Hematopoietic multipotent progenitor cell treated with erythropoietin and hydrocortisone succinate and interleukin-3 and kit ligand, for 6 days (in vitro differentiated cells): ENCODE measurements at places on chromosomes 16 and 17.

- DNase-seq = no peak
Observed at GRCh38 chr17:73371836-73372235, 60.0 kb upstream of the CDC42EP4 start.

DNA sequence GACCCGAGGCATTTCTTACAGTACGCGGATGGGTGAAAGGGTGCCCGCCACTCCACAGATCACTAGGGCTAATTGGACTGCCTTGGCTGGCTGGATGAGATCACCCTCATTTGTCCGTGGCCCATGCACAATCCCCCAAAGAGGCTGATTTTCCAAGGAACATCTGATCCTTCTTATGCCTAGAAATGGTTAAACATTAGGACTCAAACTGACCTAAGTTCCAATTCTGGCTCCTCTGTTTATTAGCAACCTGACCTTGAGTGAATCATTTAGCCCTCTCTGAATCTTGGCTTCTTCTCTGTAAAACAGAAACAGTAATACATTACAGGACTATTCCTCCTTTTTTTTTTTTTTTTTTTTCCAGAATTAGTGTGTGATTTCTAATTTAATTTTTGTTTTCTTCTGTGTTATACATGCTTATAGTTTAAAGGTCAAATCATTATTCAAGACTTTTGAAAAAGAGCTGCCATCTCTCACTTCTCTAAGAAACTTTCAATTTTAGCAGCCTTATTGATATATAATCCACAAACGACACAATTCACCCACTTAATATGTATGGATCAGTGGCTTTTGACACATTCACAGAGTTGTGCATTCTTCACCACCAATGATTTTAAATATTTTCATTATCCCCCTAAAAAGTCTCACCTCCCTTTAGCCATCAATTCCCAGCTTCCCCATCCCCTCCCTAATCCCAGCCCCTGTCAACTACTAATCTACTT, 45.4 kb upstream of the TMEM132E start:
- DNase-seq = no peak

DNA sequence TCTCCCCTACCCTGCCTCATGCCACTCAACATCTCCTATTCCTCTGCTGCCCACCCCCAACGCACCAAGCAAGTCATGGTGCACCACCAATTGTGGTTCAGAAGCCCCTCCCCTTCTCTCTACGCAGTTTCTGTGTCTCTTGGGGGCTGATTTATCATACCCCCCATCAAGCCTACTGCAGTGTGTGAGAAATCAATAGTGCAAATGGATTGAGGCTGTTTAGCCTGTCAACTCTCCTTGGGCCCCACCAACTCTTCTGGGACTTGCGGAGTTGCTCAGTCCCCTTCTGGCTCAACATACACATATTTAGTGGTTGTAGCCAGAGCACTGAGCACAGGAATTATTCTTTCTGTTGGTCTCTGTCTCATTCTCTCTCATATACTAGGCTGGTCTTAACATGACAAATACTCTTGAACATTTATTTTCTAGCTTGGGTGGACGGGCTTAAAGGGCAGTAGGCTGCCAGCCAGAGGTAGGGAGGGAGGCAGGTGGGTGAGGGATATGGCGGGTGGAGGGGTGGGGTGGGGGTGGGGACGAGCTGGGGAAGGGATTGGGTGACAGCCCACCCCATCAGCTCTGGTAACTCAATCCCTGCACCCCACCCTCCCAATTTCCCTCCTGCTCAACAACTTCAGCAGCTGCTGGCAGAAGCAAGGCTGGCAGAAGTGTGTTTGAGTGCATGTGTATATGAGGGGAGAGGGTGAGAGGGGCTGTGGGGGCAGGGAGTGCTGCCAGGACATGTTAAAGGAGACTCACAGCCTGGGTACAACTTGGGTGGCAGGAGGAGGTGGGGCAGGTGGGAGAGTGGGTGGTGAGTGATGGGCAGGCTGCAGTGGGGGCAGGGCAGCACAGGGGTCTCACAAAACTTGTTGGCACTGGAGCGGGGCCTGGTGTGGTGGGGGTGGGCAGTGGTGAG, 4.9 kb downstream of the RARA start:
- DNase-seq = no peak

- DNase-seq = no peak
Observed at GRCh38 chr16:55687802-55688201, 32.0 kb downstream of the SLC6A2 start.

DNA sequence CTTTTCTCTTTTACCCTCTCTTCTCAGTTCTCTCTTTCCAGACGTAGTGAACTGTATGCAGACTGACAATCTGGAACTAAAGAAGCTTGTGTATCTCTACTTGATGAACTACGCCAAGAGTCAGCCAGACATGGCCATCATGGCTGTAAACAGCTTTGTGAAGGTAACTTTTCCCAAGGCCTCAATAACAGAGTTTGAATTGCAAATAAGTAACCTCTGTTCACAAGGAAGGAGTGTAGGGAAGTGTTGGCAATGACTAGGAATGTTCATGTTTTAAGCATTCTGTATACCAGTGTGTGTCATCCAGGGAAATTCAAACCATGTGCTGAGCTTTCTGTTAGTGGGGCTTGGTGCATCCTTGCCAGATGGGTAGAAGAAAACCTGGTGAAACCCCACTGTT, 18.6 kb downstream of the AP2B1 start:
- DNase-seq = no peak

GRCh38 chr17:79777120-79777893, 641 bp upstream of the CBX2 start:
- peak; percentile 82 for DNase-seq

GRCh38 chr17:40153603-40154236, 13.4 kb downstream of the CASC3 start:
- DNase-seq = no peak

- DNase-seq = no peak
Observed at GRCh38 chr16:30413112-30413806, 5.9 kb downstream of the ZNF771 start.

DNA sequence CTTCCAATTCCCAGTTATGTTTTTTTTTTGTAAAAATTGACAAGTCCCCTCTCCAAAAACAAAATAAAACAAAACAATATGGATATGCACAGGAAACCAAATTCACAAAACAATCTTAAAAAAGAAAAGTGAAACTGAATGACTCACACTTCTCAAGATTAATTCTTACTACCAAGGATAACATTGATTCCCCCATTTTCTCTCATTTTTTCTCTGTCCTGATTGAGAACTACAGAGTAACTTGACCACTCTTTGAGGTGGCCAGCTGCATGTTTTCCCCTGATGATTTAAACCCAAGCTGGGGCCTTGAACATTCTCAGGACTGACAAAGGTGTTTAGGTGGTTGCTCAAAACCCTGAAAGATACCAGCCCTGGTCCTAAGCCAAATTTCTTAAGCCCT, 149.0 kb downstream of the AHSP start:
- no peak for DNase-seq

- peak; percentile 94 for DNase-seq
Observed at GRCh38 chr17:64281962-64282752, 19.1 kb upstream of the TEX2 start.

- no peak for DNase-seq
Observed at GRCh38 chr16:13390093-13390985, 488.9 kb downstream of the SHISA9 start.

GRCh38 chr16:30896261-30896888, at the start of gene CTF1:
Gene CTF1, plus strand, starts transcription at chr16:30896614. Its CDS starts 30 bp downstream, at chr16:30896644.
- peak; percentile 37 for DNase-seq

- DNase-seq = no peak
Observed at GRCh38 chr16:1327619-1327947, 5.9 kb upstream of the BAIAP3 start.

DNA sequence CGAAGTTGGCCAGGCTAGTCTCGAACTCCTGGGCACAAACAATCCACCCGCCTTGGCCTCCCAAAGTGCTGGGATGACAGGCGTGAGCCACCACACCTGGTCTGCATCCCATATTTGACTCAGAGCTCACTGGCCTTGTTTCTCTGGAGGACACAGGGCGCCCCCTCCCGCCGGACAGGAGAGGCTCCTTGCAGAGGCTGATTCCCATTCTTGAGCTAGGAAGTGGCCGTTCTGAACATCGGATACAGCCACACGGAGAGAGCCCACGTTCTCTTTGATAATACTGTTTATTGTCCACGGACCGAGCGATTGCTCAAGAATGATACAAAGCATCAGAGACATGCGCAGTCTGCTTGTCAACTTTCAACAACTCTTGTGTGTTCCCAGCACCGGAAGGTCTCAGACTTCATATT, 12.1 kb upstream of the USP36 start:
- DNase-seq = no peak

GRCh38 chr17:34556931-34557330, 22.5 kb upstream of the TMEM132E start:
- DNase-seq = no peak

DNA sequence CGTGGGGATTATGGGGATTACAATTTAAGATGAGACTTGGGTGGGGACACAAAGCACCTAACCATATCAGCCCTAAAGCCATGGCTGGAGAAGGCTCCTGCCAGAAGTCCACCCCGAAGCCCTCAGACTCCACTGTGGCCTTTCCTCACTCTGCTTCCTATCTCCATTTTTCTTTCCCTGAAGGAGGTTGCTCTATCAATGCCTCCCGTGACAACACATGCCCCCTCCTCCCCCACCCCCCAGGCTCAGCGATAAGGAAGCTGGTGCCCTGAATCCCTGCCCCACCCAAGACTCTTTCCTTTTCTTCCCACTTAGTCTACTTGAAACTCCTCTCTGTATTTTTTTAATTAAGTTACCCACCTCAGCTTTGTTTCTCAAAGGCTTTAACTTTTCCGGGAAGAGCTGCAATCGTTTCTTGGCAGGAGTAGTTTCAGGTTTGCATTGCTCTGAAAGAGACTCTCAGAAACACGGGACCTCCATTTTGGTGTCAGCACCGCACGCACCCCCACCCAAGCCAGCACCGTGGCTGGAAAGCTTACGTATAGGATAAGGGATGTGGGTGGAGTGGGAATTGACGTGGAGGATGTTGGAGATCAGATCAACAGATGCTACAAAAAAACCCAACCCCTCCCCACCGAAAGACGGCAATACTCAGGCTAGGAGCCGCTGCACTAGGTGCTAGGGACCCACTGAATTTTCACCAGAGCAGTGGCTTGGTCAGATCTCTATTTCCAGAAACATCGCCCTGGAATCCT, 15.2 kb upstream of the CA4 start:
- peak; percentile 55 for DNase-seq
